ENCODE measurements at places on chromosomes 16 and 17.

GRCh38 chr17:17783116-17783824 lies 53.5 kb downstream of the SREBF1 start:
- peak; percentile 76 for DNase-seq

GRCh38 chr16:24883714-24884151 lies 38.0 kb downstream of the SLC5A11 start:
- DNase-seq: no peak

- DNase-seq: no peak
These were observed 20.4 kb upstream of the ZC3H18 start for GRCh38 chr16:88549671-88550245.

- DNase-seq: no peak
These were observed 51.6 kb downstream of the TEX14 start for GRCh38 chr17:58640202-58640601.

DNA sequence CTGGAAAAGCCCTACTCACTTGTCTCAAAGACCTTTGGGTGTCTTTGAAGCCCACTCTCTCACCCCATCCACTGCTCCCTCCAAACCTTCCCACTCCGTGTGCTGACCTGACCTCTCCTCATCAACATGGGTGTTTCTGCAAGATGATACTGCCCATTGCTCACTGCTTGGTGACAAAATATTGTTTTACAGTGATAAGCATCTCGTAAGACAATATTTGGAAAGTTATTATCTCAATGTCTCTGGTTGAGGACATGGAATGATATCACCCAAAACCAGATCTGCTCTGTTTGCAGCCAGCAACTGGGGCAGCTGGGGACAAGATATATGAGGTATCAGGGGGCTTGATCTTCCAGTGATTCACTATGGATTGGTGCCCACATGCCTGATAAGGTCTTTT lies 195.8 kb downstream of the SALL1 start:
- DNase-seq: no peak

DNA sequence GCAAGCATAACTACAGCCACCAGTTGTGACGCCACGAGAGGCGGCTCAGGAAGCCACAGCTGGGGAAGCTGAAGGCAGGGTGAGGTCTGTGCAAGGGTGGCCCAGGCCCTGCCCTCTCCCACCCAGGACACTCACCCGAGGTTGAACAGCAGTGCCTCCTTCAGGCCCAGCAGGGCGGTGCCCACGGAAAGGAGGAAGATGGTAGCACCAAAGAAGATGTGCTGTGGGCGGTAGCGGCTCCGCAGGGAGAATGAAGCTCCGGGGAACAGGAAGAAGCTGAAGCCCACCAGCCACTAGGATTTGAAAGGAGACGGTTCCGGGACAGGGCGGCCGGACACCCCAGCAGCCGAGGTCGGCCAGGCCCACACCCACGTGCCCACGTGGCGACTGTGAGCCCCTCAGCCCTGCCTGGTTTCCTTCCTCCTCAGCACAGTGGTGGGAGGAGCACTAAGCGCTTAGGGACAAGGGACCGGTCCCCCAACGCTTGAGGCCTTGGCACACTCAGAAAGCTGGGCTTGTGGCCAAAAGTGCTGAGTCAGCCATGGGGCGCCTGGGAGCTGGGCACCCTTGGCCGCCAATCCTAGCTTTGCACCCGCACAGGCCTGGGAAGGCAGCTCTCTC lies 11.0 kb downstream of the CYB561 start:
- DNase-seq: peak; percentile 50

DNA sequence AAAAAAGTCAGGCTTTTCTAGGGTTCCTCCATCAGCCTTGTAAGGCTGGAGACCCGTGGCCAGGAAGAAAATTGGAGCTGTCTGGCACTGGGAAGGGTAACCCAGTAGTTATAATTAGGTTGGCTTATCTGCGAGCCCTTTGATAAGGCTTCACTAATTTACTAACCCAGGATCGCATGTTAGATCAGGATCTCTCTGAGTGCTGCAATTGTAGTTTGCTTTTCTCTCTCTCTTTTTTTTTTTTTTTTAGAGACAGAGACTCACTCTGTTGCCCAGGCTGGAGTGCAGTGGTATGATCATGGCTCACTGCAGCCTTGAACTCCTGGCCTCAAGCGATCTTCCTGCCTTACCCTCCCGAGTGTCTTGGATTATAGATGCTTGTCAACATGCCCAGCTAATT lies 17.0 kb downstream of the ABCC1 start:
- no peak for DNase-seq

All from uterus (tissue), 4 donors.